IPS DF 6.9 (cell line): ENCODE measurements at places on chromosomes 11 and 22.

GRCh38 chr11:110492321-110492685, 62.6 kb downstream of the FDX1 start:
- H3K4me3 ChIP-seq, result no peak overlapping the region
- no peaks in the 10 kb centered on the region for H3K36me3 ChIP-seq
- DNase-seq, result no peak
- H3K27me3 ChIP-seq, result no peaks in the 10 kb centered on the region

- H3K27me3 ChIP-seq, result peaks cover 13% of the 10 kb centered on the region
- DNase-seq, result no peak
- H3K4me3 ChIP-seq, result no peak overlapping the region
- no peaks in the 10 kb centered on the region for H3K36me3 ChIP-seq
- H3K4me1 ChIP-seq, result peaks cover 2% of the 10 kb centered on the region; the same call in 1 of the 2 replicates
These were observed 4.8 kb upstream of the ELFN2 start for GRCh38 chr22:37431801-37432707.

- H3K4me1 ChIP-seq, result no peaks in the 10 kb centered on the region
- H3K36me3 ChIP-seq, result peaks cover 46% of the 10 kb centered on the region
- H3K4me3 ChIP-seq, result no peak overlapping the region
- no peak for DNase-seq
- H3K27me3 ChIP-seq, result no peaks in the 10 kb centered on the region
- H3K27ac ChIP-seq, result no peak overlapping the region
These were observed 30.0 kb downstream of the NAT10 start for GRCh38 chr11:34135439-34135838.

GRCh38 chr11:83493917-83494316, 207.8 kb upstream of the CCDC90B start:
- no peak overlapping the region for H3K4me3 ChIP-seq
- H3K27me3 ChIP-seq, result no peaks in the 10 kb centered on the region
- H3K4me1 ChIP-seq, result no peaks in the 10 kb centered on the region

DNA sequence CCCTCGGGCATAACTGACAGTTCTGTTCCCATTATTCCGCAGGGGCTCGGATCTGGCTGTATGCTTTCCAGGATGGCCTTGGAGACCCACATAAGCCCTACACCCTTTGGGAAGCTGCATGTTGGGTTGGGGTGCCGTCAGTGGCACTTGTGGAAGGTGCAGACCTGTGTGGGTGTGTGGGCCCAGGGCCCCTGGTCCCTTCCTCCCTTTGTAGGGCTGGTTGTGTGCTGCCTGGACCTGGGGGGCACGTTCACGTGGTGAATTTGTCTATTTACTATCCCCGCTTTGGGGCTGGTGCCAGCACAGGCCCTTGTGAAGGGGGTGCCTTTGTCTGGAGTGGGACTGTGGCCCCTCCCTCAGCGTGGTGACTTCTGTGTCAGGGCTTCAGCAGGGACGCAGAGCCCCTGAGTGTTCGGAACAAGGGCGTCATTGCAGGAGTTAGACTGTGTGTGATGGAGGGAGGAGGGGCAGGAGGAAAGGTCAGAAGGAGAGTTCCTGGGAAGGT, 15.0 kb upstream of the PPP6R3 start:
- H3K27me3 ChIP-seq, result no peaks in the 10 kb centered on the region
- H3K4me3 ChIP-seq, result no peak overlapping the region
- no peak overlapping the region for H3K27ac ChIP-seq
- H3K4me1 ChIP-seq, result 0 out of 2 replicates have a peak, but pooled peaks cover 2% of the 10 kb centered on the region

DNA sequence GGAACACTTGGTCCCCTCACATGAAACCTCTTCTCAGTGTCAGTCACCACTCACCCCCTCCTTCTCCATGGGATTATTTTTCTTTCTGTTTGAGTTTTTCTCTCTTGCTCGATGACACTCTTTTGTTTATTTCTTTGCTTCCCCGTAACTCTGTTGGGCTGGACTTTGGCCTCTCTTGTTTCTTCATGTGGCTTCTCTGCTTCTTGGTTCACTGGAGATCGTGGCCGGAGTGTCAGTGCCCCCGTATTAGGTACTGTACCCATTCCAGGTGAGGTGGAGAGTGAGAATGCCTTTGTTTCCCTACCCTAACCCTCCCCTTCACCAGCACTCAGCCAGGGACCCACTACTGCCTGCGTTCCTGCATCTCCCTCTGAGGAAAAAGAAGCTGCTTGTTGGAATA, 32.5 kb downstream of the CYB5R2 start:
- H3K4me1 ChIP-seq, result no peaks in the 10 kb centered on the region
- no peak overlapping the region for H3K27ac ChIP-seq

GRCh38 chr11:47377571-47378009, 757 bp downstream of the SPI1 start:
- H3K4me1 ChIP-seq, result 0 out of 2 replicates have a peak, but pooled peaks cover 2% of the 10 kb centered on the region
- no peak overlapping the region for H3K27ac ChIP-seq
- H3K27me3 ChIP-seq, result no peaks in the 10 kb centered on the region
- no peak for DNase-seq

DNA sequence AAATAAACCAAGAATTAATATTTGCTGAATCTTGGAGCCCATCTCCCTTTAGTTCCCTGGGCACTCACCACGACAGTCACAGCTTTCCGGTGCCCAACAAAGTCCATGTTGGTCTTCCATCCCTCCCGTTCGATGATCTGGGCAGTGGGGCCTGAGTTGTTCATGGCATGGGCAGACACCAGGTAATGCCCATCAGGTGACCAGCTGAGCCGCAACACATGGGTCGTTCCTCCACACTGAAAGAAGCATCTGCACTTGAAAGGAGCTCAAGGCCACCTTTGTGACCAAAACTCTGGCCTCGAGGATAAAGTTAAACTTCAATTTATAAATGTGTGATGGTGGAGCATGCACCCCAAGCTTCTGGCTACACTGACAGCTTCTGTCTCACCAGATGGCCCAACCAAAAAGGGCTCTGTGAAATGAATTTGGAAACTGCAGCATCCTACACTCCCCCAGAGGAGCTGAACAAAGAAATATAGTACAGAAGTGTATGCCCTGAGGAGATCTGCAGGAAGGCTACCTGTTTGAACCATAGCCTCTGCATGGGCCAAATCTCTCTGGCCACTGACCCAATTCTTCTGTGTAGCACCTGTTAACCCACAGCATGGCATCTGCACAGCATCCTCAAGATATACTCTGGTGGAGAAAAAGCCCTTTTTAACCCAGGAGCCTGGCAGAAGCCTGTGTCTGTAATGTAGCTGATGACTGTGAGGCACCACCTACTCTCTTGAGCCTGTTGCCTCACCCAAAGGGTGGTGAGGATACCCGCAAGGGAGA, 37.1 kb downstream of the HIRA start:
- no peak for DNase-seq
- H3K4me3 ChIP-seq, result no peak overlapping the region
- H3K4me1 ChIP-seq, result no peaks in the 10 kb centered on the region
- H3K27ac ChIP-seq, result no peak overlapping the region
- peaks cover 42% of the 10 kb centered on the region for H3K36me3 ChIP-seq
- H3K27me3 ChIP-seq, result no peaks in the 10 kb centered on the region

GRCh38 chr11:10807493-10808234, 1.1 kb downstream of the EIF4G2 start:
- H3K4me1 ChIP-seq, result no peaks in the 10 kb centered on the region
- H3K4me3 ChIP-seq, result peak overlapping the region; percentile 99
- no peak for DNase-seq
- no peak overlapping the region for H3K27ac ChIP-seq
- H3K36me3 ChIP-seq, result peaks cover 27% of the 10 kb centered on the region; the same call in 1 of the 2 replicates

DNA sequence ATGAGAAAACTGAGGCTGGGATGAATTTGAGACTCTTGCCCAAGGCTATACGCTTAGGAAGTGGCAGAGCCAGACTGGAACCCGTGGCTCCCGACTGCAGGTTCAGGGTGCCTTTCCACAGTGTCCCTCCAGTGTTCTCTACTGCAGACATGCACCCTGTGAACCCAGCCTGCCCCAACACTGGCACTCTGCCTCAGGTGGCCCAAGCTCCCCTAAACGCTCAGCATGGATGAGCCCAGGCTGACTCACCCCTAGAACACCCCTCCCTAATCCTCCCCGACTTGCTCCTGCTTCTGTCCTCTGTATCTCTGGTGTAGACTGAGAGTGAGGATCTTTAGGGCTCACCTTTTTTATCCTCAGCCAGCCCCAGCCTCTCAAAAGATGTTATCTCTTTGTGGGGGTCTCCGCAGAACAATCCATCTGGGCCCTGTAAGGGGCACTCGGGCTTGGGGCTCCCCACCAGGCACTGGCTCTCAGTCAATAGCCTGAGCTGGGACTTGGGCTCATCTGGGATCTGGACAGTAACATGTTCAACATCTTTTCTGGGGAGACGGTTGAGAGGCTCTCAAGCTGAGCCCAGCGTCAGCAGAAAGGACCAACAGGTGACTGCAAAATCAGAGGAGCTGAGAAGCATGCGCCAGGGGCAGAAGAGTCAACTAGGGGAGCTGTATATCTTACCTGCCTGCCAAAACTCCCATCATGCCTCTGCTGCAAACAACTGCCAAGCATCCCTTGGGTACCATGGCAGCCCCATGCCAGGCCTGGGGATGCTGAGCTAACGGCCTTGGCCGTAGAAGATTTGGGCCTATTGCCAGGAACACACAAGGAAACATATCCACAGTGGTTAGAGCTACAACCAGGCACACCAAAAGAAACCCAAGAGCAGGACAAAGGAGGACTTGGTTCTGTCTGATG, 176.2 kb downstream of the BUD13 start:
- no peak overlapping the region for H3K4me3 ChIP-seq
- no peaks in the 10 kb centered on the region for H3K27me3 ChIP-seq
- no peak overlapping the region for H3K27ac ChIP-seq
- H3K36me3 ChIP-seq, result no peaks in the 10 kb centered on the region

- H3K4me3 ChIP-seq, result no peak overlapping the region
- H3K27ac ChIP-seq, result no peak overlapping the region
- H3K27me3 ChIP-seq, result no peaks in the 10 kb centered on the region
- no peak for DNase-seq
- peaks cover 2% of the 10 kb centered on the region for H3K4me1 ChIP-seq
These were observed 684.4 kb downstream of the NTM start for GRCh38 chr11:132054822-132055221.

DNA sequence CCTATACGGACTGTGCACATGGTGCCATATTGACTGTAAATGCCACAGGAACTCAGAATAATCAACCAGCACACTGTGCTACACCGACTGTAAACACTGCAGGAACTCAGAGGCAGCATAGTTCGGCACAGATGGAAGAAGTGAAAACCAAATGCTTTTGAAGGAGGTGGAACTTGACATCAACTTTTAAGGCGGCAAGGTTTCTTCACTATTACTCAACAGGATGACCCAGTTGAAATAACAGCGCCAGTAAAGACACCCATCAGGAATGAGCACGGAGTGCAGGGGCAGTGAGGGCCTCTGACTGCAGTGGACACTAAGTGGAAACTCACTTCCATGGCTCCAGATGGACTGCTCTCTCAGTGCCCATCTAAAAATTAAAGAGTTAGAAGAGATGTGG, 15.7 kb downstream of the TESMIN start:
- no peak overlapping the region for H3K27ac ChIP-seq
- H3K36me3 ChIP-seq, result peaks cover 5% of the 10 kb centered on the region
- DNase-seq, result no peak
- H3K27me3 ChIP-seq, result no peaks in the 10 kb centered on the region
- no peaks in the 10 kb centered on the region for H3K4me1 ChIP-seq

DNA sequence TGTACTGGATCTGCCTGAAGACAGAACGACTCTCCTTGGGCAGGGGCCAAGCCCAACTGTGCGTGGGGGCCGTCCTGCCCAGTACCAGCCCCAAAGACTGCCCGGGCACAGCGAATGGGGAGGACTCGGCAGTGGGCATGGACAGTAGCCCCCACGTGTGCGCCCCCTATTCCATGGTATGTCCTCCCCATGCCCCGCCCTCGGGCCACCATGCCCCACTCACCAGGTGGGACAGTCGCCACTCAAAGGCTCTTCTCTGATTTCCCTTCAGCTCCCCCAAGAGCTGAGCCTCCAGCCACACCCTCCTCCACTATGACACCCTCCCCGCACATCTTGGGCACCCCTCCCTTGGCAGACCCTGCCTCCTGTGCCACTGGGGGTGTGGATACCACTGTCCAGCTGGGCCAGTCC, 43.5 kb downstream of the GNB1L start:
- H3K4me3 ChIP-seq, result no peak overlapping the region
- H3K36me3 ChIP-seq, result peaks cover 3% of the 10 kb centered on the region; the same call in 1 of the 2 replicates
- no peaks in the 10 kb centered on the region; the same call in 1 of the 2 replicates for H3K4me1 ChIP-seq
- DNase-seq, result no peak
- no peaks in the 10 kb centered on the region for H3K27me3 ChIP-seq
- H3K27ac ChIP-seq, result no peak overlapping the region

- no peaks in the 10 kb centered on the region for H3K27me3 ChIP-seq
- H3K27ac ChIP-seq, result no peak overlapping the region
- H3K4me1 ChIP-seq, result peaks cover 13% of the 10 kb centered on the region
These were observed 663 bp upstream of the LARGE2 start for GRCh38 chr11:45921561-45922424.

- H3K27ac ChIP-seq, result no peak overlapping the region
- no peak overlapping the region for H3K4me3 ChIP-seq
- H3K36me3 ChIP-seq, result peaks cover 16% of the 10 kb centered on the region; the same call in 1 of the 2 replicates
- no peak for DNase-seq
- no peaks in the 10 kb centered on the region for H3K4me1 ChIP-seq
These were observed 12.5 kb downstream of the RBM4 start for GRCh38 chr11:66651016-66651415.

- no peak overlapping the region for H3K4me3 ChIP-seq
- H3K27ac ChIP-seq, result no peak overlapping the region
- no peak for DNase-seq
These were observed 20.6 kb downstream of the TSPAN18 start for GRCh38 chr11:44747316-44747715.

GRCh38 chr22:38614332-38615063, 41.7 kb downstream of the FAM227A start:
- H3K27ac ChIP-seq, result no peak overlapping the region
- 0 out of 2 replicates have a peak, but pooled peaks cover 2% of the 10 kb centered on the region for H3K36me3 ChIP-seq
- DNase-seq, result no peak
- H3K4me1 ChIP-seq, result no peaks in the 10 kb centered on the region
- H3K4me3 ChIP-seq, result no peak overlapping the region
- H3K27me3 ChIP-seq, result no peaks in the 10 kb centered on the region

GRCh38 chr11:11971906-11972547, 36.4 kb downstream of the DKK3 start:
- H3K27me3 ChIP-seq, result no peaks in the 10 kb centered on the region
- H3K36me3 ChIP-seq, result no peaks in the 10 kb centered on the region
- peaks cover 4% of the 10 kb centered on the region for H3K4me1 ChIP-seq
- H3K4me3 ChIP-seq, result no peak overlapping the region

GRCh38 chr22:41324821-41325528, 23.6 kb downstream of the ZC3H7B start:
- peaks cover 26% of the 10 kb centered on the region for H3K36me3 ChIP-seq
- H3K27ac ChIP-seq, result no peak overlapping the region
- DNase-seq, result no peak
- no peaks in the 10 kb centered on the region for H3K4me1 ChIP-seq

- no peaks in the 10 kb centered on the region for H3K36me3 ChIP-seq
- DNase-seq, result no peak
These were observed 13.5 kb upstream of the TTLL8 start for GRCh38 chr22:50071432-50072166.

GRCh38 chr11:108853864-108854263, 189.0 kb downstream of the DDX10 start:
- no peaks in the 10 kb centered on the region for H3K36me3 ChIP-seq
- no peak overlapping the region for H3K4me3 ChIP-seq
- DNase-seq, result no peak
- H3K27ac ChIP-seq, result no peak overlapping the region

- no peaks in the 10 kb centered on the region for H3K27me3 ChIP-seq
- H3K4me1 ChIP-seq, result no peaks in the 10 kb centered on the region
- H3K36me3 ChIP-seq, result no peaks in the 10 kb centered on the region
- H3K4me3 ChIP-seq, result no peak overlapping the region
These were observed 34.5 kb downstream of the CPT1A start for GRCh38 chr11:68806931-68807844.
